ENCODE measurements at places on chromosomes 12 and 14. TPM values are rescaled to one million over a fixed set of nuclear protein-coding genes. Genes with fewer than 3 reads are reported as not detected.

KRT85 gene
- total RNA-seq, result not detected

TAS2R30 gene
- total RNA-seq, result 2.8 TPM

PAH gene
- not detected for total RNA-seq

SAMD4A gene
- total RNA-seq, result 12.4 TPM

CCDC175 gene
- not detected for total RNA-seq

ST8SIA1 gene
- total RNA-seq, result 0.85 TPM

AKAP3 gene
- 1.9 TPM for total RNA-seq

WNT1 gene
- total RNA-seq, result not detected

B4GALNT1 gene
- not detected for total RNA-seq

ADGRD1 gene
- not detected for total RNA-seq

NKX2-1 gene
- total RNA-seq, result 0.48 TPM

ASCL1 gene
- not detected for total RNA-seq

GPR162 gene
- 0.72 TPM for total RNA-seq

HCFC2 gene
- total RNA-seq, result 8.2 TPM

ZFP36L1 gene
- 238 TPM for total RNA-seq

PLD4 gene
- total RNA-seq, result not detected

RNASE1 gene
- not detected for total RNA-seq

CCDC38 gene
- not detected for total RNA-seq

APOF gene
- total RNA-seq, result not detected

LMNTD1 gene
- total RNA-seq, result not detected

SLC6A15 gene
- total RNA-seq, result 31.8 TPM

TUBA1B gene
- 684 TPM for total RNA-seq

DAAM1 gene
- 46.3 TPM for total RNA-seq

VASH1 gene
- total RNA-seq, result 1.2 TPM

DTX1 gene
- not detected for total RNA-seq

NR4A1 gene
- 2.8 TPM for total RNA-seq

PTPN21 gene
- total RNA-seq, result 4.7 TPM
